ENCODE measurements at places on chromosomes 13 and 19. TPM values are rescaled to one million over a fixed set of nuclear protein-coding genes. Genes with fewer than 3 reads are reported as not detected.

Gene MISP3
- total RNA-seq, result 0.34 TPM

Gene F2RL3
- not detected for total RNA-seq

Gene PSG2
- not detected for total RNA-seq

Gene DCT
- not detected for total RNA-seq

Gene ZNRF4
- not detected for total RNA-seq

Gene THAP8
- total RNA-seq, result 12.5 TPM

Gene CERS1
- total RNA-seq, result 0.96 TPM

Gene ADGRL1
- 1.6 TPM for total RNA-seq

Gene CGB1
- total RNA-seq, result not detected

Gene GPR12
- total RNA-seq, result not detected

Gene EHD2
- total RNA-seq, result 66.0 TPM

Gene ZIC2
- total RNA-seq, result not detected

Gene CCDC70
- total RNA-seq, result not detected

Gene NALCN
- 7.0 TPM for total RNA-seq

Gene ZNF813
- total RNA-seq, result 5.7 TPM

Gene ZNF763
- total RNA-seq, result 0.69 TPM

Gene C13orf46
- total RNA-seq, result 0.13 TPM

Gene PPP1R37
- total RNA-seq, result 46.2 TPM

Gene ZNF724
- total RNA-seq, result 20.3 TPM
